GM12891 (cell line): ENCODE measurements at places on chromosomes 3 and 15.
A peak's percentile ranks its signal among the peaks of the same experiment; 100 is the strongest.

GRCh38 chr3:195182470-195182795 is 88.5 kb downstream of the XXYLT1 start:
- DNase-seq = no peak

DNA sequence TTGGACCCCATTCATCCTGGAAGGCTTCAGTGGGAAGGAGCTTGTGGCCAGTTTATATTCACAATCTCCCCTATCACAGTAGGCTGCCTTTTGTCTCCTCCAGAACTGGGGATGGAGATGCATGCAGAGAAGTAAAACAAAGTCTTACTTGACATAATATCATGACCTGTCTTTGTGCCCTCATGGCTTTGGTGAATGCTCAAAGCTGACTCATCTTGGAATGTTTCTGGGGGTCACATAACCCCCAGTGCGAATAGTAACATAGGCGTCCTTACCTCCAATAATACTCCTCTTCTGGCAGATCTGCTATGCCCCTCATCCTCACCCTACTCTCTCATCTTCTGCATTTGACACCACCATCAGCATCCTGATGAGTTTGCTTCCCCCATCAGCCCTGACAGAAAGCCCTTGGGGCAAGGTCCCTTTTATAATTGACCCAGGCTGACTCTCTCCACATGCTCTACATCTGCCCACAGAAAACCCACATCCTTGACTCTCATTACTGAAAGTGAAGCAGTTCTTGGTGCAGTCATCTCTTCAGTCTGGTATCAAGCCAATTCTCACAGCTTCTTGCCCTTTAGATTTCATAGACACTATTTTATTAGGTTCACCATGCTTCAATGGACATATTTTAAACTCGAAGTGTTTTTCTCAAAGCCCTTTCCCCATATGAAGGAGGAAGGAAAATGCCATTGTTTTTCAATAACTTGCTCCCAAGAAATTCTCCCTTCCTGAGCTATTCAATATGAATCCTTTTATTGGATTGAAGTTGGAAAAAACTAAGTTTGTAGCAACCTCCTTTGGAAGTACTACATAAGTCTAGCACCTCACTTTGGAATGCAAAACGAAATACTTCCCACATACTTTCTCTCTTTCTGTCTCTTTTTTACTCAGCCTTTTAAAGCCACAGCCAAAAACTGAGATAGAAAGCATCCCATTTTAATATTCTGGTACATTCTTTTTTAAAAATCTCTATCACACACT is 36.6 kb downstream of the OSTN start:
- peak; percentile 43 for DNase-seq

DNA sequence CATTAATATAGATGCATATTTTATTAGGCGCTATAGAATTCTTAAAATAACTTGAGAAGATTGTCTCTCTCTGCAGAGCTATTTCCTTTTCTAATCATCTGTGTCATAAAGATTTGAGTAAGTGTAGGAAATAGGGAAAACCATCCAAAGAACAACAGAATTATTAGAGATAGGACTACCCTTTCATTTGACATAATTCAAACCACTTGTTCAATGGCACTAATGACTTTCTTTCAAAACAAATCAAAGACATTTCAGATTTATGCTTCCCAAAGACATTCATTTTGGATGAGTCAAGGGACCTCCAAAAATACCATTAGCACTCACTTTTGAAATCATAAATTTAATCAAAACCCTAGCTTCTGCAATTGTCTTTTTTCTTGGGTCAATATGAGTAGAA is 29.5 kb downstream of the PRICKLE2 start:
- no peak for DNase-seq

DNA sequence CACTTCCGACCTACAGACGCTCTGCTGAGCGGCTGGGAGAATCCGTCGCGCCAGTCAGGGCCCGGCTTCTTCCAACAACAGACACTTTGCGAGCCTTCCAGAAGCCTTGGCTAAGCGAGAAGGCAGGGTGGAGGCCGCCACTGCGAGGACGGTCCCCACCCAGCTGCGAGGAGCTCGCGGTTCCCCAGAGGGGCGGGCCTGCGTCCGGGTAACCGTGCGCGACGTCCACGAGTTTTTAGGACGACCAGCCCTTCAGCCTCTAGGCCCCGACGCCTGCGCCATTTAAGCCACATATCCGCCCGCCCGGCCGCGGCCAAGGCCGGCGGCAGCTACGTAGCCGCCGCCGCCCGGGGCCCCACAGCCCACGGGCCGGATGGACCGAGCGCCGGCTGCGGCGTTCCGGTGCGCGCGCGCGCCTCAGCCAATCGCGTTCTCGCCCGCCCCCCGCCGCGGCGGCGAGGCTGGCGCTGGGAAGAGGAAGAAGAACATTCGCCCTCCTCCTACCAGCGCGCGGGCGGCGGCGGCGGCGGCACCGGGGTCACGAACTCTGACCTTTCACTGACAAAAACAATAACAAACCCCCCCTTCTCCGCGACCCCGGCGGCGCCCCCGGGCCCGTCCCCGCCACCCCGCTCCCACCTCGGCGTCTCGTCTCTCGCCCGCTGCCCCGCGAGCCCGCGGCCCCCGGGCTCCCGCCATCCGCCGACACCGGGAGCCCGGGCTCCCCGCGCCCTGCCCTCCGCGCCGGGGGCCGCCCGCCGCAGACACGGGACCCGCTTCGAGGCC is at the start of gene NR2C2:
Gene NR2C2, plus strand, starts transcription at position 484 of the 786 bp plus-strand sequence. CDS start 56,332 bp downstream, outside the sequence.
- peak; percentile 83 for DNase-seq

- no peak for DNase-seq
These were observed 153.6 kb upstream of the ZNF717 start for GRCh38 chr3:75938921-75939320.

- no peak for DNase-seq
These were observed 61.6 kb upstream of the MAP4 start for GRCh38 chr3:48077815-48078214.

DNA sequence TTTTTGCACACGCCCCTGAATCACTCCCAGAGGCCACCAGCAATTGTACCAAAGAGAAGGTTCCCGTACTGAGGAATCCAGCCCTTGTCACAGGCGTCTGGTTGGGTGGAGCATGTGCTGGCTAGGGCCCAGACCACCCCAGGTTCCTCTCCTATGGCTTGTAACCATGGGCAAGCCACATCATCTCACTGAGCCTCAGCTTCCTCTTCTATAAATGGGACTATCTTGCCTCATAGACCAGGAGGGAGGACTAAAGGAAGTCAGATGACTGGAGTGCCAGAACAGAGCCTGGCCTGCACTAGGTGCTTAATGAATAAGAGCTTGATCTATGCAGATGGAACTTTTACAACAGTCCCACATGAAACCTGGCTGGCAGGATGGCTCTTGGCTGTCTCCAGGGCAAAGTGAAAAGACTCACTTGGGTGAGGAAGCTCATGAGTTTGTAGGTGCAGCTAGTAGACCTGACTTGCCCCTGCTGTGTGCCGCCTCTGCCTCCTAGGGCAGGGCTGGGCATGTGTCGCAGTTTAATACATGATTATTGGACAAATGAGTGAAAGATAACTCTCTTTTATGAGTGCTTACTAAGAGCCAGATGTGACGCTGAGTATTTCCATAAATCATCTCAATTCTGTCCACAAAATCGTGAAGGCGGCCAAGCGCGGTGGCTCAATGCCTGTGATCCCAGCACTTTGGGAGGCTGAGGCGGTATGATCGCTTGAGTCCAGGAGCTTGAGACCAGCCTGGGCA is 29.3 kb downstream of the CTSH start:
- no peak for DNase-seq

GRCh38 chr3:152623286-152623911 is 211.5 kb upstream of the P2RY1 start:
- no peak for DNase-seq

GRCh38 chr3:174278094-174278493 is 581.0 kb upstream of the NAALADL2 start:
- no peak for DNase-seq

DNA sequence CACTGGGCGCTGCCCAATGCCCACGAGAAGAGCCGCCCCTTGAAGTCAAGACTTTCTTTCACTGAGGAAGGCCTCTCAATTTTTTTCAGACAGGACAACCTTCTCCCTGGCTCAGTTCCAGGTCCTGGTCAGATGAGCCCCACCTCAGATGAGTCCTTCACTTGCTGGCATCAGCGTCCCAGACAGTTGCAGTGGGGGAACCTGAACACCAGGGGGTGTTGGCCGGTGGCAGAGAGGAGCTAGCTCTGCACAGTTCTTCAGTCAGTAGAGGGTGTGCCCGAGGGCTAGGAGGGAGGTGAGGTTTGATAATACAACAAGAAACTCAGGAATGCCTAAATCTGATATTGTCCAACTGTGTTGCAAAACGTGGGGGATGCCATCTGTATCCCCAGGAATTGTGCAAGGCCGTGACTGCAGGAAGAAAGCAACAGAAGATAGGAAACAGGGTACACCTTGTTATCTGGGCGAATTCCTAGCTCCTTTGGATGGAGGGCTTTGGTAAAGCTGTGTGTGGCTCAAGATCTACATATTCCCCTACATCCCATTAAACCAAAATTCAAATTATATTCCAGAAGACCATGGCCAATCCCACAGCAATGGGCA is 34.3 kb downstream of the CCR3 start:
- DNase-seq = no peak

DNA sequence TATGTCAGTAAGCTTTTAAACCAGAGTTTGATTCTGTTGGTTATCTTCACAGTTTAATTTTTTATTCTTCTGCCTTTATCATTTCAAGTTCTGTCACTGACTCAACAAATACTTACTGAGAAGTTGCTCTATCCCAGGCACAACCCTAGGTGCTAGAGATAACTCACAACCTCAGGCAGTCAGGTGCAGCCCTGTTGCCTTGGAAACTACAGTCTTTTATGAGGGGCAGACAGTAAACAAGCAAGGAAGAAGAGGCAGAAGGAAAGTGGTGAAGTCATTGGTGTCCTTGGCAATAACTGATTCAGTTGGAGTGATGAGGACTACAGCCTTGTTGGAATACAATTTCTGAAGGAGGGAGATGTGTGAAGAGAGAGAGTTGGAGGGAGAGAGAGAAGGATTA is 142.1 kb upstream of the LRTM1 start:
- no peak for DNase-seq

DNA sequence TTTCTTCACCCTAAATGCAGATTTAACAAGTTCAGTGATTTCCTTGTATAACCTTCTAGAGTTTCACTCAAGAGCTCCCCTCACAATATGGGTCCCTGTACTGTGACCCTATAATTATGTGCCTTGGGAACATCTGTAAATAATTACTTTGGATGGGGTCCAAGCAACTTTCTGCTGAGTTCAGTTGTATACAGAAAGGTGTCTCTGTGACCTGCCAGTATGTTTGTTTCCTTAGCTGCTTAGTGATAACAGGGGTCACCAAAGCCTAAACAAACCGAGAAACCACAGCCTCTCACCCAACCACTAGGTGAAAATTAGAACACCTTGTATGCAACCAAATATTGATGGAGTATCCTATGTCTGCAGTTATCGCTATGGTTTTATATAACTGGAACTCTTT is 29.8 kb upstream of the SLC25A36 start:
- DNase-seq = no peak

DNA sequence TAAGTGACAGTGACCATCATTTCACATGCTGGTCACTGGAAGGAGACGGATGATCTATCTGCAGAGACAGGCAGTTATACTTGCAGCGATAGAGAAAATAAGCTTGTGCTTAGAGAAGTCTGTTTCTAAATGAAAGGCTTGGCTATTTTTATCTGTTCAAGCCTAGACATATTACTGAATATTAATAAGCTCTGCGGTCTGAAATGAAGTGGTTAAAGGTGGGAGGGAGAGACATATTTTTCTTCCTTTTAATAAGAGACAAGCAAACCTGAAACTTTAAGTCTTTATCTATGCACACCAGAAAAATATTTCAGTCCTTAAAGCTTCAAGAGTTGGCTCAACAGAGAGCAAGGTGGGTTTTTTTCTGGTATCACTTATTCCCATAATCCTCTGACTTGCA is 99.0 kb downstream of the CD200R1L start:
- no peak for DNase-seq

DNA sequence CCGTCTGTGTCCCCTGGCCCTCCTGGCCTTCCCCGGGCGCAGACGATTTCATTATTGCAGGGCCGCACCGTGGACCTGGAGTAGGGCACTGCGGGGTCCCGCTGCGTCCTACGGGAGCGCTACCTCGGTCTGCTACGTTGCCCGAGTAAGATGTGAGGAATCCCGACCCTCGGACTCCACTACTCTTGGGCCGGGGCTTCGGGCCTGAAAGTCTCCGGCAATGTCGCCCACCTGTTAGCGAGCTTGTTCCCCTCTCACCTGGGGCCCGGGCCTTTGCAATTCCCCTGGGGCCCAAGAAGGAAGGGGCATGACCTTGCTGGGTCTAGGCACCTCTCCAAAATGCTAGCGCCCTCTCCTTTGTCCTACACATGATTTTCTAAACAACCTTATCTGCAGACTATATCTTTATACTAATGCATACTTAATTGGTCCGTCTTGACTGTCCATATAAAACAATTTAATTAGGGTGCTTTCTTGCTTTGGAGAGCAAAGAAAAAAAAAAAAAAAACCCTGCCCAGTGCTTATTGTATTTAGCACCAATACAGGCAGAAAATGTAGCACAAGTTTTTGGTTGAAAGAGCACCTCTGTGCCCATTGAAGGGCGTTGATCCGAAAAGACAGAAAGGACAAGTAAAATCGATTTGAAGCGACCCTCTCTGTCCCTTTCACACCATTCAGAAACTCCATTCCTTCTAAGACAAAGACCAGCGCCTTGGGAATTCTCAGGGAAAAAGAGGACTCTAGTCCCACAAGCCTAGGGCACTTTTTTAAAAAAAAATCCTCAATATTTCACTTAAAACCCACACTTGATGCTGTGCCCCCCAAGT is 7.0 kb upstream of the NR2F2 start:
- no peak for DNase-seq

DNA sequence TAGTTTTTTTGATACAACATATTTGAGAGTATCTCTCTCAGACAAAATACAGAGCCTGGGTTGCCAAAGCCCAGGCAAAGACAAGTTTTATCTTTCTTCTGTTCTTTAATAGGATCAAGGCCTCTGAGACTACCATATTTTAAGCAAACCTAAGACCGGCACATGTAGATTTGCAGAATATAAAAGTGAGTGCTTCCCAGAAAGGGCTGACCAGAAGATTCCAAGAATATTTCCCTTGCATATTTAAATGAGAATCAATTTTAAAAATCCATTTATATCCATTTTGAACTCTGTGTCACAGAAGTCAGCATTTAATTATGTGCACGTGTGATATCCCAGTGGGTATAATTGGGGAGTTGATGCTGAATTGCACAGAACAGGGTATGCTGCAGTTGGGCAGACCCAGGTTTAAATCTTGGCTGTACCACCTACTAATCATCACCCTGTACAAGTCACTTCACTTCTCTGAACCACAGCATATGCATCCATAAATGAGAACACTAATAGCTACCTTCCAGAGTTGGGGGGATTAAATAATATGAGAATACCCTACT is 191.9 kb downstream of the ADAMTS9 start:
- DNase-seq = no peak

DNA sequence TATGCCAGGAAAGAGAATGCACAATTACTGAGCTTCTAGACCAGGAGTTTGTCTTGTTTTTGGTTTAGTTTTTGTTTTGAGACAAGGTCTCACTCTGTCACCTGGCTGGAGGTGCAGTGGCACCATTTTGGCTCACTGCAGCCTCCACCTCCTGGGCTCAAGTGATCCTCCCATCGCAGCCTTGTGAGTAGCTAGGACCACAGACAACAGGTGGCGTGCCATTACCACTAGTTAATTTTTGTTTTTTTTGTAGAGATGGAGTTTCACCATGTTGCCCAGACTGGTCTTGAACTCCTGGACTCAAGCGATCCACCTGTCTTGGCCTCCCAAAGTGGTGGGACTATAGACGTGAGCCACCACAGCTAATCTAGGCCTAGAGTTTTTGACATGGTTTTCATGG is 104.4 kb upstream of the CCDC54 start:
- DNase-seq = no peak
